Cardiac septum (tissue), 1 donor: ENCODE measurements at places on chromosomes 6 and 20. TPM values are rescaled to one million over a fixed set of nuclear protein-coding genes. Genes with fewer than 3 reads are reported as not detected.

HLA-DPA1 gene
- 35.8 TPM for total RNA-seq

FOXF2 gene
- 0.43 TPM for total RNA-seq

OR2J3 gene
- not detected for total RNA-seq

PHACTR1 gene
- total RNA-seq: 26.2 TPM

OTOR gene
- total RNA-seq: not detected

PDSS2 gene
- 16.8 TPM for total RNA-seq

SSR1 gene
- 61.8 TPM for total RNA-seq

GPSM3 gene
- 6.9 TPM for total RNA-seq

C6orf52 gene
- total RNA-seq: 1.7 TPM

GRCh38 chr6:151023342-151023741 lies 157.8 kb downstream of the MTHFD1L start:
- no peak for DNase-seq

DNA sequence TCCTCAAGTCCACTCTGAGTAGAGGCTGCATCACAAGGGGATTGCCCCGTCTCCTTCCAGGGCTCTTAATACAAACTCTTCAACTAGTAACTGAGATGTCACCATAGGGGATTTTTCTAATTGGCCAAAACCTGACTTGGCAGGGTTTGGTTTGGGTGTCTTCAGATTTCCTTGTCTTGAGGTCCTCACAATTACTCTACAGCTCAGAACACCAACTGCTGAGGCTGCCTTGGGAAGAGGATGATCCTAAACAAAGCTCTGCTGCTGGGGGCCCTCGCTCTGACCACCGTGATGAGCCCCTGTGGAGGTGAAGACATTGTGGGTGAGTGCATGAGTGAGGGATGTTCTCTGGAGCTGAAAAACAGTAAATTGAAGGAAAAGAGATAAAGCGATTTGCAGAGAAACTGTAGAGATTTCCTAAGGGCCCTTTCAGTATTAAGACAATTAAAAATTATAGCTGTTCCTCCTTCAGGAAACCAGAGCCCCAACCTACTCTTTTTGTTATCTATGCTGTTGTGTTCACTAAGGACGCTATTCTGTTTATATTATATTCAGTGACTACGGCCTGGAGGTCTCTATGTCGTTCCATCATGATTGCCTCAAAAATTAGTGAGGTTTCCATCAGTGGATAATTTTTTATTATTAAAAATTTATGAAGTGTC lies at the start of gene HLA-DQA1:
TSS of gene HLA-DQA1 (plus strand) at position 188 of the 662 bp plus-strand sequence. CDS start at position 241, 53 bp downstream.
- no peak for DNase-seq

DNA sequence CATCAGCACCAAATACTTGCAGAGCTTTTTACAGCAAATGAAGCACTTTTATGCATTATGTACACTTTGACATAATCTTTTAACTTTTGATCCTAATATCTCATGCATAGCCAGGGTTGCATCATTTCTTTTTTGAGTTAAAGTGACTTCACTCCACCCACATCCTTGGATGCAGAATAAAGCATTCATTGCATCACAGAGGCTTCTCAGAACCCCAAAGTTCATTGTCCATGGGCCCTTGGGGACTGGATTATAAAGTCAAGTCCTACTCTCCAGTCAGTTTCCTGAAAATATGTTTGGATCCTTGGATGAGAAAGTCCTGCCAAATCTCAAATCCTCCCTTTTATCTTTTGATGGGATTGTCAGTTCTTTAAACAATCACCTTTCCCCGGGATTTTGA lies 10.6 kb upstream of the EFHC1 start:
- DNase-seq: no peak

GRCh38 chr6:135004399-135004798 lies 50.2 kb downstream of the HBS1L start:
- no peak for DNase-seq

DNA sequence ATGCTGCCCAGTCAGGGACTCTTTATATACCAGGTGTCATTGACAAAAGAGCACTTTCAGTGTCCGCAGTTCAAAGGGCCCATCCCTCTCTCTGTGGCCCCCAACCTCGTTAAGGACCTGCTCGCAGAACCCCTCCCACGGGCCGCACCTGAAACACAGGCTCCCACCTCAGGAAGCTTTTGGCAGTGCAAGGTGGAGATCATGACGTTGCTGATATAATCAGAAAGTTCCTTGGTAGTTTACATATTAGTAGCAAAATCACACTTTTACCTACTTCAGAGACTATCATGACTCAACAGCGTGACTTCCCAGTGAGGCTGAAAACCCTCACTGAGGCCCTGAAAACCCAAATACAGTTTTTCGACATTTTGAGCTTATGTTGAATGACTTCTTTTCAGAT lies 4.1 kb downstream of the TTLL2 start:
- DNase-seq: no peak

DNA sequence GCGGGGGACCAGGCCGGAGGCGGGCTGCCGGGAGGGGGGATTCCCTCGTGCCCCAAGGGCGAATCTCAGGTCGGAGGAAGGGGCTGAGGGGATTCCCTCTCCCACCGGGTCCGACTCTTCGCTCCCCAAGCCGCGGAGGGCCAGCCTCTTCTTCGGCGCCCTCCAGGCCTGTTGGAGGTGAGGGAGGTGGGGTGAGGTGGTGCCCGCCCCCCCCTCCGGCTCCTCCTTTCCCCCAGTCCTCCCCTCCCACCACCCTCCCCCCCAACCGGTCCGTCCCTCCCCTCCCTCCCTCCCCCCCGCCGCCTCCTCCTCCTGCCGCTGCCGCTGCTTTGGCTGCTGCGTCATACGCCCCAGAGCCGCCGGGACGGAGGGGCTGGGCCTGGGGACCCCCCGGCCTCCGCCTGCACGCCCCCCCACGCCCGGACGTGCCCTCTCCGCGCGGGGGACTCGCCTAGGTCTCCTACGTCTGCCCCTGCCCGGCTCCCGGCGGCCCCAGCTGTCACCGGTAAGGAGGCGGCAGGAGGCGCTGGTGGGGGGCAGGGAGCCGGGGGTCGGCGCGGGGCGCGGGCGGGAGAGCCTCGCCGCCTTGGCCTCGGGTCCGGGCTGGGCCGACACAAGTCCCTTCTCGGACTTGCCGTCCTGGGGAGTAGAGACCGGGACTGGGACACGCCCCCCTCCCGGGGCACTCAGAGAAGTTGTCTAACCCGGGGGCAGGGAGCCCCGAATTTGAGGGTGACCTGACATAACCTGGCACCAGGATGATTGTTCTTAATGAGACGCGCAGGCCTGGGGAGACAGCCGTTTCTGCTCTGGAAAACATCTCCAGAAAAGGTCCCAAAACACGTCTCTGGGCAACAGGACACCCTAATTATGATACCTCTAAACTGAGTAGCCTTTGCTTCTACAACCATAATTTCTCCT lies at the start of gene PHF1:
TSS of gene PHF1 (plus strand) at position 304 of the 921 bp plus-strand sequence. CDS start 1,250 bp downstream, outside the sequence.
- no peak for DNase-seq

DNA sequence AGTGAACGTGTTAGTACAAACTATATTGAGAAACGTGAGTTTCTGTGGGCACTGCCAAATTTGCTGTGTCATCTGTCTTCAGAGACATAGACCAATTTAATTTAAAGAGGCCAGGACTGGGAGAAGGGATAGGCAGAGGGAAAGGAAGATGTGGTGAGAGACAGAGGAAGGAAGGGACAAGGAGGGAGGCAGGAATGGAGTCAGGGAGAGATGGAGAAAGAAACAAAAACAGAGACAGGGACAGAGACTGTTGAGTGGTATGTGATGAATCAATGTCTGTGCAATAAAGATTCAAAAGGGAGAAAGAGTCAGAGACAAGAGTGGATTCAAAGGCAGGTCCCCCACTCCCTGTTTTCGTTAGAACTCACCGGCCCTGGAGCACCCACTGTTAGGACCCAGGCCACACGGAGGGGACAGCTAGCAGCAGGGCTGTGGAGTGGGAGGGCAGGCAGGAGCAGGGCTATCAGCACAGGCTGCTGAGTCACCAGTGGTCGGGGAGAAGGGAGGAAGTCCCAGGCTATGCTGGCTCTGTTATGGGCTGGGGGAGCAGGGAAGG lies 51.6 kb upstream of the CHD6 start:
- no peak for DNase-seq

DNA sequence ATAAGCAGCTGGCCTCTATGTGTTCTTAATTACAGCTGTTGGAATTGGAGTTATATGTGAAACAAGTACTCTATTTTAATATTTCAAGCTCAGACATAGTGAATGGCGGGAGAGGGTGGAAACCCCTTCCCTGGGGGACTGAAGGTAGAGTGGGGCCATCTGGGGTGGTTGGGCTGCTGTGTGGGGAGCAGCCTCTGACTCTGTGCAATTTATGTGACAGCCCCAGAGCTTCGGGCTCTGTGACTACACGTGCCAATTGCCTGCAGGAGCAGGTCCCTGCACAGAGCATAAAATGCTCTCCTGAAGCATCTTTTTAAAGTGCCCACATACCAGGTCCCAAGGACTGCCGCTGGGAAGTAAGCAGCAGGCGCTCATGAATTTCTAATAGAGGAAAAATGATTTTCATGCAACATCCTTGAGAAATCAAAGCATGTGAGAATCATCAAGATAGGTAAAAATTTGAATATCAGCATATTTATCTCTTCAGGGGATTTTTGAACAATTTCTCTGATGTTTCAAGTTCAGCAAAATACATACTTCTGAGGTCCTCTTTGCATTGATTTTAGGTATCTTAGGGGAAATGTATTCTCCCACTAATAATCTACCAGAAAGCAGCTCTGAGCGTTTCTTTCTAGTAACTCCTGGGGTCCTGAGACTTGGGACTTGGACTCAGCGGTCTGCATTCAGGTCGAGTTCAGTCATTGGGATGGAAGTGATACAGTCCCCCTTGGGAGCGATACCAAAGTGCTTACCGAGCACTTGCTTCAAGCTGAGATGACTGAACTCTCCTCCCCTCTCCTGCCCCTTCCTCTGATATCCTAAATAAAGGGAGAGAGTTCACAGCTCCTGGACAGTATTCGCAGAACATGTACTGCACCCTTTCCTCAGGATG lies 40.0 kb downstream of the ALDH8A1 start:
- no peak for DNase-seq

DNA sequence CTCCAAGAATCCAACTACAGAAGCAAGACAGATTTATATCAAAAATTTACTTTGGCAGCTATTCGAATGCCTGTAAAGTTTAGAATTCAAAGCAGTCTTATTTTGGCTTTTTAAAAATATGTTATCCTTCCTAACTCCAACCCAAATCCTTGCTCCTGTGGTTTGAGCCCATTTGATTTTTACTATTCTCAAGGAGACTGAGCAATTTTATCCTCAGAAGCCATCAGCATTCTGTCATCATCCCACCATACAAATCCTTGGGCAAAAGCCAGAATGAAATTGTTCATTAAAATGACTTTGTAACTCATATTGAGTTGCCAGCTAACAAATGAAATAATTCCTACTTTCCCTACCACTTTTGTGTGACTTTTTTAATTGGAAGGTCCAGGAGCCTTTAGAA lies 392.8 kb downstream of the ADGRB3 start:
- no peak for DNase-seq
